Left colon (tissue), 2 donors: ENCODE measurements at places on chromosomes 11 and 22.

GRCh38 chr22:44940130-44940529 lies 69.7 kb downstream of the PHF21B start:
- DNase-seq, result no peak

DNA sequence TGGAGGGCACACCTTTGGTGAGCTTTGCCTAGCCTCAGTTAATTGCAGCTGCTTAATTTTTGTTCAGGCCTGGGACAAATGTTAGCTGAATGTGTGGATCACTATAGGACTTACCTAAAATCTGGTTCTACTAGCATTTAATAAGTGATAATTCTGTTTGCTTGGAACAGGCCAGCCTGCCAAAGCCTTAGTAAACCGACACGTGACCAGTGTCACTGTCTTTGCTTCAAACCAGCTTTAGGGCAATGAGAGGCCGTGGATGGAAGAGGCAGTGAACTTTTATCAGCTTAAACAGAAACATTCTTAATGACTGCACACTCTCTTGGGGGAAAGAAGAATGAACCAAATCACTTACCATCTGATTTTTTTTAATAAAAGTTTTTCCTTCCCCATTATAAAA lies 10.8 kb downstream of the PARVA start:
- no peak for DNase-seq

- DNase-seq, result no peak
Measured at GRCh38 chr11:43770173-43770572, 89.6 kb downstream of the HSD17B12 start.

DNA sequence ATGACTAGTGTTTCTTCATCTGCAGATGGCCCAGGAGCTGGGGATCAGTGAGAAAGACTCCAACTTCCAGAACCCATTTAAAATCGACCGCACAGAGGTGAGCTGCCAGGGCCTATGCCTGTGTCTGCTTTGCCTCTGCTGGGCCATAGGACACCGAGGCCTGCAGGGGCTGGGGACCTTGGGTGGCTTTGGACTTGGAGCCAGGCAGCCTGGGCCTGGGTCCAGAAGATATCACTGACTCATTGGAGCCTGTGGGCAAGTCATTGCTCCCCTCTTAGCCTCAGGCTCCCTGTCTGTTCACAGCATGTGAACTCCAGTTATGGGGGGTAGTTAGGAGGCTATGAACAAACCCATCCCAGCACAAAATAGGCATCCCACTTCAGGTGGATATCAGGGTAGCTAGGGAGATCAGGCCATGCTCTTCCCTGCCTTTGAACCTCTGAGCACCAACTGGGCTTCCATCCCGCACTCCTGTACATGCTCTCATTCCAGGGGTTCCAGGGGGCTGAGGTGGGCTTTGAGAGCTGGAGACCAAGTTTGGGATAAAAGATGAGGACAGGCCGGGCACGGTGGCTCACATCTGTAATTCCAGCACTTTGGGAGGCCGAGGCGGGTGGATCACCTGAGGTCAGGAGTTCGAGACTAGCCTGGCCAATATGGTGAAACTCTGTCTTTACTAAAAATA lies 13.4 kb downstream of the CCDC134 start:
- no peak for DNase-seq

DNA sequence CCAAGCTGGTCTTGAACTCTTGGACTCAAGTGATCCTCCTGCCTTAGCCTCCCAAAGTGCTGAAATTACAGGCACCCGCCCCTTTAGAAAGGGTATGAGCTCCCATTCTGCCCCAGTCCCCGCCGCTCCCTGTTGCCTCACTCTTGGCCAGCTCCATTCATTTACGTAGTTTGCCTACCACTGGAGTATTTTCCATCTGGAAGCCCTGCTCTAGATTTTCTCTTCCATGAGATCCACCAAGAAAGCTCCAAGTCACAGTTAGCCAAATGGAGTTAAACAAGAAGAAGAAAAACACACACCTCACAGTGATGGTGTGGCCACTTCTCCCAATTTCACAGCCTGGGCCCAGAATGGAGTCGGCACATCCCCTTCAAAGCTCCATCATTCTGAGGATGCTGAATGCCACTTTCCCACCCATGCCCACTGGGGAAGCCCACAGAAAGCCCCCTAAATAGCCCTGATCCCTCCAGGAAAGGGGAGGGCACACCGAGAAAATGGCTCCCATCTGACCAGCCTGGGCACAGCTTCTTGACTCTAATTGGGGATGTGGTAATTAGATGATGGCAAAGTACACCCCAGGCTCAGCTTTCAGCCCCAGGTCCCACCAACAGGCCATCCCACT lies 381.2 kb downstream of the MN1 start:
- no peak for DNase-seq

DNA sequence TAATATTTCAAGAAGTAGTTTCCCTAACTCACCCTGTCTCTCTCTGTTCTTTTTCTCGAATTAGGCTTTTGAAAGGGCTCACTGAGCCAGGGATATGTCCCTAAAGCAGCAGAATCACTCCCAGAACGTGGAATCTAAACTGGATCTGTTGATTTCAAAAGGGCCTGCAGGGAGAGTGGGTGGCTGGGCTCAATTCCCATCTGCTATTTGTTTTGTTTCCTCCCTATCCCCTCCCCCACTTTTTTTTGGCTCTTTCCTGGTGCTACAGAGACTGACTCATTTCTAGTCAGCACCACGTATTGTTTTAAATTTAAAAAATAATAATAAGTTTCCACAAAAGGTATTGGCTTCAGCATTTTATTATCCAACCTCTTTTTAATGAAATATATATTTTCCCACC lies 961.5 kb downstream of the FAM181B start:
- DNase-seq, result no peak

- no peak for DNase-seq
Measured at GRCh38 chr11:121298774-121299173, 6.2 kb downstream of the SC5D start.

GRCh38 chr11:1782831-1783724 lies 19.4 kb upstream of the CTSD start:
- no peak for DNase-seq

- no peak for DNase-seq
Measured at GRCh38 chr22:42747701-42748513, 27.2 kb upstream of the A4GALT start.

GRCh38 chr11:115607621-115608221 lies 103.5 kb upstream of the CADM1 start:
- DNase-seq, result no peak

DNA sequence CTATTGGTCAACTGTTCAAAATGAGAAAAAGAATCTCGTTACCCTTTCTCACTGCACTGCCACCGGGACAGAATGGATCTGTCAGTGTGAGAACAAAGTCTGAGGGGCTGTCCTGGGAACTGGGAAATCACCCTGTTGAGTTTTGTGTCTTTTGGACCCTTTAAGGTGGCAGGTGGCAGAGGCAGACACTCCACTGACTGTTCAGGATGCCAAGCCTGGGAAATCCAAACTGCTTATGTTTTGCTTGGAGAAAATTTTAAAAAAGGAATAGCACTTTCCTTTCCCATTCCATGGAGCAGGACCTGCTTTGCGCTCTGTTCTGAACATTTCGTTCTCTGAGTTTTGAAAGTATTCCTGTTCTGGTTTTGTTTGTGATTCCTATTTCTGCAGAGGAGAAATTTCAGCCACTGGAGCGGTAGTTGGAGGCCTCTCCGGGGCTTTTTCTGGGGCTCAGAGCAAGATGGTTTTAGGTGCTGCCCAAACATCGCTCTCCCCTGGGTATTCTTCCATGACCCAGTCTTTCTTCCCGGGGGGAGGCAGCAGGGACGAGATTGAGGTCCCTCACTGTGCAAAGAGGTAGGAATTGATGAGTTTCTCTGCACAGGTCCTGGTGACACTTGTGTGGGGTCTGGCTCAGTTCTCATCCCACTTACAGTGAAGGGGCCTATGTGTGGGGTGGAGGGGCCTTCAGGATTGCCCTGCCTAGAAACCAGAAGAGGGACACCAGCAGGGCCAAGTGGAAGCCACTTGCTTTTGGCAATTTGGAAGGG lies 138.5 kb upstream of the SYT13 start:
- DNase-seq, result no peak

GRCh38 chr11:27464289-27464696 lies 8.3 kb downstream of the LGR4 start:
- DNase-seq, result peak; percentile 33

- DNase-seq, result no peak
Measured at GRCh38 chr11:103851166-103851651, 185.2 kb upstream of the DDI1 start.

- no peak for DNase-seq
Measured at GRCh38 chr22:46708766-46709330, 29.2 kb downstream of the CERK start.

GRCh38 chr11:119251114-119251513 lies 45.0 kb downstream of the CBL start:
- no peak for DNase-seq

- no peak for DNase-seq
Measured at GRCh38 chr11:110894224-110894623, 182.0 kb upstream of the ARHGAP20 start.

DNA sequence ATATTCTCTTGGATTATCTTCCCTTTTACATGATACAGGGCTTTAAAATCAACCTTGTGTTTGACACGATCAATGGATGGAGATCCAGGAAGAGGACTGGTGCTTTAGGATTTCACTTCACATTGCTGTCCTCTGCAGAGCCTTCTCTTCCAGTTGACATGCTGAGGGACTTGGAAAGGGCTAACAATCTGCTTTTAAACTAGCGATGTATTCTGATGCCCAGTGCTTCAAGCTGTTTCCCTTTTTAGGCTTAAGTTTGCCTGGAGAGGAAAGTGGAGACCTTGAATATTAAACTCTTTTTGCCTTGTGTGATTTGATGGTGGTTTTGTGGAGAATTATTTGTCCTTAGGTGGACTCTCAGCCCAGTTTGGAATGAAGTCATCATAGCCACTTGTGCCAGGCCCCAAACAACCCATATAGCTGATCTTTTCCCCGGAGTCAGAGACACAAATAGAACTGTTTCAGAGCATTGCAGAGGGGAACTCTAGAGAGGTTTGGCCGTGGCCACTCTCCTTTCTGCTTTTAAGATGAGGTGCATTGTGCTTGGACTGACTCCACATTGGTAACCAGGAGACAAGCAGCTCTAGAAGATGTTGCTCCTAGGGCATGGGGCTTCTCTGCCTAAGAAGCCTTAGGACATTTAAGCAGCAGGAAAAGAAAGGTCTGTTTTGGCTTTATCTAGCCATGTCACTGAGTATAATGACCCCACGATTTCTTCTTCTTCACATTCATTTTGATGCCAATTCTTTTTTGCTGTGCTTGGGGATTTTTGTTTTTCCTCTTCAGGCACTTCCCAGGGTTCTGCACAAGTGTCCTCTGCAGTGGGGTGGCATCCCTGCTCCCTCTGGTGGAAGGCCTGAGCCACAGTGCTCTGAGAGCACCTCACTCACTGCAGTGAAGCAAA lies 152.8 kb downstream of the NCAM1 start:
- DNase-seq, result peak; percentile 32

- DNase-seq, result no peak
Measured at GRCh38 chr11:117230286-117230961, 1.4 kb downstream of the PCSK7 start.

- DNase-seq, result no peak
Measured at GRCh38 chr11:46367244-46367915, 14.1 kb upstream of the MDK start.

DNA sequence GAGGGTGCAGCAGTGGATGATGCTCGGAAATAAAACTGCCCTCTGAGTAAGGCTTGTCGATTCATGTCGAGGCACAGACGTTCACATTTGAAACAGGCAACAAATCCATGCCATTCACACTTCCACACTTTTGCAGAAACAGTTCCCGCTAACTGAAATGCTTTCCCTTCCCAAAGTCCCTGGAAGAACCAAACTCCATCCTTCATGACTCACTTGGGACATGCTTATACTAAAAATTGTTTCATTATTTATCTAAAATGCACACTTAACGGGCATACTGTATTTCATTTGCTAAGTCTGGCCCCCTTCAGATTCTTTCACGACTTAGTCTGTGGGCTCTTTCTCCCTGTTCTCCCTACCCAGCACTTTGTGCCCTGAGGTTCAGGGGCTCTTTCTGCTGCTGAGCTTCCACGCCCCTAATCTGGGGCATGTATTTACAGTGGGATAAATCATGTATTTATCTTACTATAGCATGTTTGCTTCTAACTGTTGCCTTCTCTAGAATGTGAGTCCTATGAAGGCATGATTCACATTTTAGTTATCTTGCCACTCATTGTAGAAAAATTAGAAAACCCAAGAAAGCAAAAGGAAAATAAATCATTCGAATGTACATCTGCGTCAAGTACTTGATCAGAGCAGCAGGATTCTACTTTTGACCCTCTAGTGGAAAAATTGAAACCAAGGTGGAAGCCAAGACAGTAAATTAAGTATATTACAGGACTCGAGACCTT lies 12.5 kb downstream of the SCGB1A1 start:
- no peak for DNase-seq

DNA sequence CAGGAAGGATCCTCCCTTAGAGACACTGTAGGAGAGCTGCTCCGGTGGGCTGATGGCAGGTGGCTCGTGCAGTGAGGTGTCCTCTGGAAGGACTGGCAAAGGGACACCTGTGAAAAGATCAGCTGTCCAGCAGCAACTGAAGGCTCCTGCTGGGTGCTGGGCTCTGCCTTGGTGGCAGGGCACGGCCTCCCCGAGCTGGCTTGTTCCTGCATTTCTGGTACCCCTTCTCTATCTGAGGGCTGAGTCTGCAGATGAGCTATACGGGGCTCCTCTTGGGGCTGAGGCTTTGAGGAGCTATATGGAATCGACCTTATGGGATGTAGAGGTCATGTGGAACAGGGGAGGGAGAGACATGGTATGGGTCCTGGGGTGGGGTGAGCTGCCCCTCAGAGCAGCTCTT lies 875.8 kb downstream of the BRD1 start:
- no peak for DNase-seq

- DNase-seq, result peak; percentile 68
Measured at GRCh38 chr11:65524014-65524740, 706 bp upstream of the SCYL1 start.

DNA sequence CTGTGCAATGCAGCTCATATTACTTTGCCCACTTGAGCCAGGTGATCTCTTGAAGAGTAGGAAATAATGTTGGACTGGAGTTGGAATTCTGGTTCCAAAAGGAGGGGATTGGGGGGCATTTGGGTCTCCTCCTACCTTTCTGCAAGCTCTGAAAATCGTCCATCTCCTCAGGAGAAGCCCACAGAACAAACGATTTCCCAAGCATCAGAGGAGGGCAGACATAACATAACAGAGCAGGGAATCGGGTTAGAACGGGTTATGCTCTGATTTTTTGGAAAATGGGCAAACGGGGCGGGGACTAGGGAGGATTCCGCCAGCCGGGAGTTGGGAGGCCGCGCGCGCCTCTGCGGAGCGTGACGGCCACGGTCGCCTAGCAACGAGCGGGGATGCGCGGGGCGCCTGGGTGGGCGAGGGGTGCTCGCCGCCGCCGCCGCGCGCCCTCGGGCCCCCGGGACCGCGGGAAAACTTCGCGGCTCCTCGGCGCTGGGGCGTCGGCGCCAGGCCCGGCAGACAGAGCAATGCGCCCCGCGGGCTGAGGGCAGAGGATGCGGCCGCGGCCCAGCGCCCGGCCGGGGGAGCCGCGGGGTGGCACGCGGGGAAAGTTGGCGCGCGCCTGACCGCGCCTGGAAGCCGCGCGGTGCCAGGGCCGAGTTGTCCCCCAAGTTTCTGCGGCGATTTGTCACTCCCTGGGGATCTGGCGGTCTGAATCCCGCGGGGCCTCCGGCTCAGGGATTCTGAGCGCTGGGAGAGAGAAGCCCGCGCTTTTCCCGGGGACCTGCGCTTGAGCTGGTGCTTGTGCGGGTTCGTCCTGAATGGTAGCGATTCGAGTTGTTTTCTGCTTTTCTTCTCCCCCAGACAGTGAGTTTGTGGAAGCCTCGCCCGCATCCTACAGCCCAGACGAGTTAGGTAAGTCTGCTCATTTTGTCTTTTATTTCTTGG lies 27.8 kb upstream of the AMOTL1 start:
- peak; percentile 36 for DNase-seq
